ENCODE measurements at places on chromosomes 6 and 20.

DNA sequence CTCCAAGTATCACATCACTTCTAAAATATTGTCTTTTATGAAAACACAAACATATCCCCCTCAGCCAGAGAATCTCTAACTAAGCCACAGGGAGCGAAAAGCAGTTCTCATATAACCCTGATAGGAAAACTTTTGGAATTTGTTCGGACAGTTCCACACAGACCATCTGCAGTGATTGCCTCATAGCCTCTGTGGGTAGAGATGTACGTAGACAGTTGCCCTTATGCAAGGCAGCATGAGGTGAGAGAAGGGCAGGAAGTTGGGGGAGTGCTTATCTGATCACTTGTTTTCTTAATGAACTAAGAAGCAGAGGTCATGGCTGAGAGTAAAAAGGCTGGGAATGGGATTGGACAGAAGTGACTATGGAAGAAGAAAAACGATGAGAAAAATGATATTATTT lies 39.6 kb downstream of the SLC23A2 start:
- no peak for DNase-seq

DNA sequence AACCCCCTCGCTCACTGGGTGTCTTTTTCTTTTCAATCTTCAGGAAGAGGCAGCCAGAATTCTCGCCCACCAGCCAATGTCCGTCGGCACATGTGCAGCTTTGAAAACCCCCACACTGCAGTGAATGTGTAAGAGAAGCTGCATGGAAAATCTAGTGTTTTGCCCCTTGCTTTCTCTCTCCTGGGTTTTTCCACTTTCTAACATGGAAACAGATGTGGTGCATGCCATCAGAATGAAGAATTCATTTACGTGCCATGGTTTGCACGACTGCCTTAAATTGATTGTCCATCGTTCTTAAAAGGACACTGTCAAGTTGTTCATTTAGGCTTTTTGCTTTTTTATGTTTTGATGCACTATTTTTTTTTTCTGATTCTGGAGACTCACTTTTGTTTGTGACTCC lies 117.1 kb upstream of the RAB32 start:
- DNase-seq: no peak

DNA sequence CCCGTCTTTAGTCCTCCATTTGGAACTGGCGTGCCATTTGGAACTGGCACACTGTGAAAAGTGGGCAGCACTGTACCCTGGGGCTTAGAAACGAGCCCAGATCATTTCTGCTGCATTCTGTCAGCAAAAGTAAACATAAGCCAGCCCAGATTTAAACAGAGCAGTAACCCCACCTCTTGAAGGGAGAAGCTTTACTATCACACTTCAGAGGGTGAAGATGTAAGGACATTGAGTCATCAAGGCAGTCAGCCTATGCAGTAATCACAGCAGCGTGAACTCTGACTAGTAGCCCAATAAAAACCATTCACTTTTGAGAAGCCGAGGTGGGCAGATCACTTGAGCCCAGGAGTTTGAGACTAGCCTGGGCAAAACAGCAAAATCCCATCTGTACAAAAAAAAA lies 216.9 kb downstream of the EYA2 start:
- no peak for DNase-seq

- DNase-seq: no peak
Measured at GRCh38 chr6:141610741-141611140, 522.0 kb upstream of the GJE1 start.

GRCh38 chr20:6693178-6693807 lies 74.2 kb upstream of the BMP2 start:
- DNase-seq: no peak

- DNase-seq: no peak
Measured at GRCh38 chr6:153781306-153781705, 257.7 kb upstream of the OPRM1 start.

GRCh38 chr20:62557999-62558408 lies 82.2 kb upstream of the GATA5 start:
- no peak for DNase-seq

- no peak for DNase-seq
Measured at GRCh38 chr6:80690551-80691131, 584.2 kb downstream of the BCKDHB start.

- DNase-seq: no peak
Measured at GRCh38 chr6:113697632-113698410, 159.3 kb upstream of the MARCKS start.

DNA sequence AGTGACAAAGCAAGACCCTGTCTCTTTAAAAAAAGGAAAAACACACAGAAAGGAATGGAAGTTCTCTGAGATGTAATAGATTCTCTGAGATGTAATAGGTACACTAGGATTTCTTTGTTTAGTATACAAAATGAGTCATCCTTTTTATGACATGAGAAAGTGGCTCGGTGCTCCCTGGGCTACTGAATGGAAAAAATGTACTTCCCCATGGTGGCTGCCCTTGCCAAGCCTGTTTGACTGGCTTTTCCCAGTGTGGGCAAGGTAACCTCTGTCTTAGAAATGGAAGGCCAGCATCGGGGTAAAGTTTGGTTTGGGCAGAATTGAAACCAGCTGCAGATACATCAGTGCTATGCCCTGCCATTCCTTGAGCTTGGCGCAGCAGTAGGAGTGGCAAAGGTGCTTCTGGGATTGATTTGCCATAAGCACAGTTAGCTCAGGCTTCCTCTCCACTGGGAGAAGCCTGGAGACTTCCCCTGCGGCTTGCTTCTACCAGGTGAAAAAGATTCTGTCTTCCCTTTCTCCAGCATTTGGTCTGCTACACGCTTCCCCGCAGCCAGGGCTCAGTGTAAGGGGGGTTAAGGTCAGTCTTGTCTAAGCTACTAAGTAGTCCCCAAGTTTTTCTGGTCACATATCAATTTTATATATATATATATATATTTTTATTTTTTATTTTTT lies 24.5 kb downstream of the ARFGEF2 start:
- no peak for DNase-seq

DNA sequence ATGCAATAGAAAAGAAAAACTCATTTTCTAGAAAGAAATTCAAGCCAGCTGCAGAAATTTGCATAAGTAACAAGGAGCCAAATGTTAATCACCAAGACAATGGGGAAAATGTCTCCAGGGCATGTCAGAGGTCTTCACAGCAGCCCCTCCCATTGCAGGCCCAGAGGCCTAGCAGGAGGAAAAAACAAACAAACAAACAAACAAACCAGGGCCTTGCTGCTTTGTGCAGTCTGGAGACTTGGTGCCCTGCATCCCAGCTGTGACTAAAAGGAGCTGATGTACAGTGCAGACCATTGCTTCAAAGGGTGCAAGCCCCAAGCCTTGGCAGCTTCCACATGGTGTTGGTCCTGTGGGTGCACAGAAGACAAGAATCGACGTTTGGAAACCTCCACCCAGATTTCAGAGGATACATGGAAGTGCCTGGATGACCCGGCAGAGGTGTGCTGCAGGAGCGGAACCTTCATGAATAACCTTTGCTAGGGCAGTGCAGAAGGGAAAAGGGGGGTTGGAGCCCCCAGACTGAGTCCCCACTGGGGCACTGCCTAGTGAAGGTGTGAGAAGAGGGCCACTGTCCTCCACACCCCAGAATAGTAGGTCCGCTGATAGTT lies 110.9 kb upstream of the AKAP12 start:
- no peak for DNase-seq

GRCh38 chr6:29758761-29759160 lies 35.5 kb downstream of the HLA-F start:
- no peak for DNase-seq

- DNase-seq: no peak
Measured at GRCh38 chr6:100117680-100118079, 123.7 kb upstream of the MCHR2 start.

- no peak for DNase-seq
Measured at GRCh38 chr20:52760791-52761190, 211.4 kb upstream of the TSHZ2 start.
